ENCODE measurements at places on chromosomes 5 and 9. TPM values are rescaled to one million over a fixed set of nuclear protein-coding genes. Genes with fewer than 3 reads are reported as not detected.

TICAM2 gene
- total RNA-seq, result 3.3 TPM

DNA sequence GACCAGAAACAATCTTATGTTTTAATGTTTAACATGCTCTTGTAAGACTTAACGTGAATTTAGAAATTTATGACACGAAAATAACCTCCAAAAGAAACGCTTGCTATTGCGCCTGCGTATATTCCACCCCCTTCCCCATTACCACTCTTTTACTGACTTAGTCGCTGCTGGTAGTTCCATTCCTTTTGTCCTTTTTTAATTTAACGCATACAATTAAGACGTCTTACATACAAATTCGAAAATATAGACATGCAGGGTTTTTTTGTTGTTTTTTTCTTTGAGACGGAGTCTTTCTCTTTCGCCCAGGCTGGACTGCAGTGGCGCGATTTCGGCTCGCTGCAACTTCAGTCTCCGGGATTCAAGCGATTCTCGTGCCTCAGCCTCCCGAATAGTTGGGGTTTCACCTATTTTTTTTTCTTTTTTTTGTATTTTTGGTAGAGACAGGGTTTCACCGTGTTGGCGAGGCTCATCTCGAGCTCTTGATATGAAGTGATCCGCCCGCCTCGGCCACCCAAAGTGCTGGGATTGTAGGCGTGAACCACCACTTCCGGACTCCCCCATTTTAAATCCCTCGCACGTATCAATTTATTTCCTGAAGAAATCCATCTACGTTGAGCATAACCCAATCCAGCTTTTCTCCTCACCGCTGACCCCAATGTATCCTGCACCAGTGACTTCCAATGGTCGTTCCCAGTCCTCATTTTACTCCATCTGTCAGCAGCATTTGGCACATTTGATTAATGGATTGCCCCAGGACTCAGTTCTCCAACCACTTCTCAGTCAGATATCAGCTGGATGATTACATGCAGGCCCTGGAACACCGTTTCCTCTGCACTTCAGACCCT lies 684 bp upstream of the MED7 start:
- peak; percentile 81 for DNase-seq

- DNase-seq, result no peak
These were observed 223.1 kb upstream of the DAP start for GRCh38 chr5:10984021-10984715.

DNA sequence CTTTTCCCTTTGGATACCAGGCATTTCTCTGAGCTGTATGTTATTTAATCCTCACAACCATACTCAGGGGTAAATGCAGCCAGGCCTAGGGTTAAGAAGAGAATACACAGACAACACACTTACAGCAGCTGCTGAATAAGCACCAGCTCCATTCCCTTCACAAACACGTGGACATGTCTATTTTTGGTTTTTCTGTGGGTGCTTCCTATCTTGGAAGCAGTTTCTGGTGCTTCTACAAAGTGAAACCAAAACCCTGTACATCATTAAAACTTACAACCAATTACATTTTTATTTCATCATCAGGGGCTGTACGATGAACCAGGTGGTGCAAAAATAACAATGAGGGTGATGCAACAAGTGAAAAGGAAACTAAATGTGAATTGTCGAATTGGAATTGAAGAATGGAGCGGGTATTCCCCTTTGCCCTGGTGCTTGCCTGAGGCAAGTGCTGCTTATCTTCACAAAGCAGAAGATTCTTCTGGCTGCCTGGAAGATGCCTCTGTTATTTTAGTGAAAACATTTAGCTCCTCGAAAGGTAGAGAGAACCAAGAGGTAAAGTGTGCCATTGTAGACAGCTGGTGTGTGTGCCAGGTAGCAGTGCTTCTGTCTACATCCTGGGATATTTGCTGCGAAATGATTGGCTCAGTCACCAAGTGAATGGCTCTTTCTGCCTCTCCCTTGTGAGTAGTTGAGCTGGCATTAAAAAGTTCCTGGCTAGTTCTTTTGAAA lies 18.6 kb upstream of the IFNB1 start:
- no peak for DNase-seq

GARIN3 gene
- not detected for total RNA-seq

BARHL1 gene
- not detected for total RNA-seq

GRCh38 chr9:132408521-132408920 lies 1.5 kb upstream of the CFAP77 start:
- no peak for DNase-seq

GDNF gene
- total RNA-seq, result not detected

- DNase-seq, result no peak
These were observed 35.6 kb upstream of the SSBP2 start for GRCh38 chr5:81786496-81786895.

GRCh38 chr5:81425569-81425968 lies 31.6 kb upstream of the ACOT12 start:
- no peak for DNase-seq

- no peak for DNase-seq
These were observed 240.8 kb upstream of the TMEM161B start for GRCh38 chr5:88509403-88509802.

GRCh38 chr5:149024477-149024876 lies 38.4 kb downstream of the SH3TC2 start:
- no peak for DNase-seq

- no peak for DNase-seq
These were observed 830 bp downstream of the PRRC1 start for GRCh38 chr5:127518319-127518621.

- DNase-seq, result no peak
These were observed 6.1 kb downstream of the SCAI start for GRCh38 chr9:125137200-125137599.

- DNase-seq, result no peak
These were observed 108.6 kb upstream of the CCDC152 start for GRCh38 chr5:42648036-42648435.

DNA sequence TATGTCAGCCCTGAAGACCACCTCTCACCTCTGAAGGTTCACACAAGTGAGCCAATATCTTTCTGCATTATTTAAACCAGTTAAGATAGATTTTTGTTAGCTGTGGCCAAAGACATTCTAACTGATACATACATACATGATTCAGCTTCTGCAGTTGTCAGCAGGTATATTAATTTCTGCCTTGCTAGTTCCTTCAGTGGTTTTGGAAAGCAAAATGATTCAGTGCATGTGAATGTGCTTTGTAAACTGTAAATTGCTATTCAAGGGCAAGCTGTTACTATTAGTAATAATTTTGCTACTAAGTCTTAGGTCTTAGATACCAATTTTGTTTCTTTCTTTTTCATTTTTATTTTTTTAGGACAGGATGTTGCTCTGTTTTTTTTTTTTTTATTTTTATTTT lies 89.2 kb upstream of the ERBIN start:
- DNase-seq, result no peak

GRCh38 chr9:36306471-36307306 lies 48.4 kb upstream of the GNE start:
- no peak for DNase-seq

DNA sequence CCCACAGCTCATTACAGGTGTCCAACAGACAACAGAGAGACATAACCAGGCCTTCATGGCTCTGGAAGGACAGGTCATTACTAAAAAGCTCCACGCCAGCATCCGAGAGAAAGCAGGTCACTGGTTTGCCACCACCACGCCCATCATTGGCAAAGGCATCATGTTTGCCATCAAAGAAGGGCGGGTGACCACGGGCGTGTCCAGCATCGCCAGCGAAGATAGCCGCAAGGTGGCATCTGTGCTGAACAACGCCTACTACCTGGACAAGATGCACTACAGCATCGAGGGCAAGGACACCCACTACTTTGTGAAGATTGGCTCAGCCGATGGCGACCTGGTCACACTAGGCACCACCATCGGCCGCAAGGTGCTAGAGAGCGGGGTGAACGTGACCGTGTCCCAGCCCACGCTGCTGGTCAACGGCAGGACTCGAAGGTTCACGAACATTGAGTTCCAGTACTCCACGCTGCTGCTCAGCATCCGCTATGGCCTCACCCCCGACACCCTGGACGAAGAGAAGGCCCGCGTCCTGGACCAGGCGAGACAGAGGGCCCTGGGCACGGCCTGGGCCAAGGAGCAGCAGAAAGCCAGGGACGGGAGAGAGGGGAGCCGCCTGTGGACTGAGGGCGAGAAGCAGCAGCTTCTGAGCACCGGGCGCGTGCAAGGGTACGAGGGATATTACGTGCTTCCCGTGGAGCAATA lies 29.3 kb upstream of the WWC1 start:
- no peak for DNase-seq

DNA sequence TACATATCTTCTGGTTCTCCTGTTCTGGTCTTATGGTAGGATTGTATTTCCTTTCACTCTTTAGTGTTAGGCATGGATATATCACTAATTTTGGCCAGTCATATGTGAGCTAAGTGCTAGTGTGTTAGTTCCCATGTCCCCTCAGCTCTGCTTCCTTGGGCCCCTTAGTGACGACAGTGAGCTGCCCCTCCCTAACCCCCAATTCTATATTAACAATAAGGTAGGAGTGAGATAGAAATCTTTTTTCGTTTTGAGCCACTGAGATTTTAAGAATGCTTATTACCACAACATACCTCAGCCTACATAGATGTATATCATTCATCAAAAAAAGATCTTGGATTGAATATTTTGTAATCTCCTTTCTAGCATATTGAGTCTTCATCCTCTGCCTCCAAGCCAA lies 100.5 kb downstream of the PARP8 start:
- no peak for DNase-seq

IL3 gene
- not detected for total RNA-seq

DNA sequence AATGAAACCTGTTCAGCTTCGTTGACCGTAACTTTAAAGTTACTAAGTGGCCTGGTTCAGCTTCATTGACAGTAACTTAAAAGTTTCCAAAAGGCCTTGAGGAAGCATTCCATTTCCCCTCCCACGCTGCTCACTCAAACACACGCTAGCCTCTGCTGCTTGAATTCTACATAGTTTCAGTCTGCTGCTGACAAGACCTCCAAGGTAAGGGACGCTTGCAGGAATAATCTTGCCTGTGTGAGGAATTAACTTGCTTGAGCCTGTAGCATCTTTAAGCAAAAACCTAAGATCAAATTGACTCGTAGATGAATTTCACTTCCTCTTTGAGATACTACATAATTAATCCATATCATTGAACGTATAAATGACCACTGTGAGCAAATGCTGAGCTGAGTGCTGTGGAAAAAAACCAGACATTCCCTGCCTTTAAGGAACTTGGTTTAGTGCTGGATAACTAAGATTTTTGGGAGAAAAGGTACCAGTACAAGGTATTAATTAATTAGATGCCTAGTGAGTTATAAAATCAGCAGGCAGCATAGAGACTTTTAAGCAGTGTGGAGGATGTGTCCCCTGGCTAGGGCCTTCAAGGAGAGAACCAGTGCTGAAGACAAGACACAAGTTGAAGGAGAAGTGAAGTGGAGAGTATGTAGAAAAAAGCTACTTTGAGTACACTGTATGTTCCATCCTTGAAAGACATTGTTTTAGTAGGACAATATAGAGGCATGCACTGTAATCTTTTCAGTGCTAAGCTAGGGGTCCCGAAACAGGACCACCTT lies 39.2 kb downstream of the GRAMD2B start:
- no peak for DNase-seq

SLC6A7 gene
- not detected for total RNA-seq

NDUFB6 gene
- 192 TPM for total RNA-seq

GRCh38 chr9:132919614-132920268 lies 24.7 kb downstream of the TSC1 start:
- DNase-seq, result no peak

GRCh38 chr5:114191441-114191840 lies 170.4 kb upstream of the KCNN2 start:
- no peak for DNase-seq

ZDHHC11B gene
- total RNA-seq, result 14.7 TPM

FAM200C gene
- total RNA-seq, result 4.2 TPM

DNA sequence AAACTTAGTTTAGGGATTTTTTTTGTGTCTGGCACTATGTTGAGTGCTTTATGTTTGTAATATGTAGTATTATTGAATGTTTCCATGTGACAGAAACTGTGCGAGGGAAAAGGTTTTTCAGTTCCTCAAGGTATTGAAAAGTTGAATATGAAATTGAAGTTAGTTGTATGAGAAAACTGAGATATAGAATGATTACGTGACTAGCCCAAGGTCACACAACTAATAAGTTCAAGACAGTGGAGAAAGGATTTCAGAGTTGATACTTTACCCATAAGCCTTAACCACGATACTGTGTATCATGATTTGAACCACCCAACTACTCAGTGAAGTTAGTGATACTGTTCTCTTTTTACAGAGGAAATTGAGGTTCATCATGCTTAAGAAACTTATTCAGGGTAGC lies 5.7 kb downstream of the NIPBL start:
- no peak for DNase-seq

GRCh38 chr5:1011226-1011631 lies 2.6 kb downstream of the NKD2 start:
- no peak for DNase-seq

- no peak for DNase-seq
These were observed 7.9 kb upstream of the INSL6 start for GRCh38 chr9:5193345-5193744.

DNA sequence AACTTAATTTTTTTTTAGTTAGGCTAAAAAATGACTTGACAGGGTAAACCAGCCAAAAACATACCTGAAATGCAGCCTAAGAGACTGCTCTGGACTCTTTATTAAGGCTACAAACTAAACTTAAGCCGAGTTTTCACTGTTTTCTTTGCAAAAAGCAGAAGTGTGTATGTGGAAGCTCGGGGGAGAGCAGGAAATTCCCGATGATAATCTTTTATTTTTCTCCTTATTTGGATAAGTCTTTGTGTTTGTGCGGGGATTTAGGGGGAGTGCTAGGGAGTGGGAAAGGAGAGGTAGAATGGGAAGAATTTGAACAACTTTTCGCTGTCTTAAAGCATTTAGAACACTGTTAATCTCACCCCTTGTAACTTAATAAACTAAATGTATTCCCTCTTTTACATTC lies 30.7 kb upstream of the GPR21 start:
- DNase-seq, result no peak

DNAJB5 gene
- total RNA-seq, result 66.5 TPM

- DNase-seq, result no peak
These were observed 120.7 kb upstream of the SPATA31C2 start for GRCh38 chr9:88259001-88259400.

DNA sequence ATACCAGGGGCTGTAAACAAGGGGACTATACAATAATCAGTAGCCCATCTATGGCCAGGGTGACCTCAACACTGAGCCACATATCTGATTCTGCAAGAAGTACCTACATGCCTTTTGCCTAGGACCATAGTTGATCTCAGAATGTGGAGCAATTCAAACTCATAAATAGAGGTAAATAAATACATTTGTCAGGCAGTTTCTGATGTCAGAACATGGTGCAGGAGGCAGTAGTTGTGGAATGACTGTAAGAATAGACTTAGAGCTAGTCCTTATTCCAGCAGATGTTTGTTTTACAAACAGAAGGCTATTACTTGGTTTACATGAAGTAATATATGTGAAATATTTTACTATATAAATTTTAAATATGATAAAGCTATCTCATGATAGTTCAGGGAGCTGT lies 330.7 kb upstream of the DAB2 start:
- no peak for DNase-seq

GRCh38 chr5:151584057-151584937 lies 6.8 kb downstream of the FAT2 start:
- no peak for DNase-seq

GRCh38 chr9:106066940-106067524 lies 372.7 kb downstream of the TMEM38B start:
- DNase-seq, result no peak

MEF2C gene
- total RNA-seq, result 46.7 TPM

SH3RF2 gene
- total RNA-seq, result 267 TPM

Data from Right ventricle myocardium inferior (tissue), 1 donor.